G401 (cell line): ENCODE measurements at places on chromosomes 2 and 18. TPM values are rescaled to one million over a fixed set of nuclear protein-coding genes. Genes with fewer than 3 reads are reported as not detected.

Gene TRIM54
- total RNA-seq, result not detected in 2 replicates

GRCh38 chr2:173264603-173265366, 89.9 kb upstream of the CDCA7 start:
- no peak for DNase-seq

- DNase-seq, result no peak
Observed at GRCh38 chr2:26801328-26801727, 15.5 kb downstream of the CENPA start.

- DNase-seq, result no peak
Observed at GRCh38 chr2:98701230-98701629, 29.7 kb downstream of the MGAT4A start.

- peak; percentile 81 for DNase-seq
Observed at GRCh38 chr18:63518178-63519012, 23.8 kb upstream of the SERPINB12 start.

Gene FBXO48
- total RNA-seq, result under 0.01 TPM in 1 of 2 replicates, not detected in the other
